ENCODE measurements at places on chromosomes 3 and 15.

- DNase-seq = no peak
These were observed 13.2 kb downstream of the INO80 start for GRCh38 chr15:41102854-41103253.

DNA sequence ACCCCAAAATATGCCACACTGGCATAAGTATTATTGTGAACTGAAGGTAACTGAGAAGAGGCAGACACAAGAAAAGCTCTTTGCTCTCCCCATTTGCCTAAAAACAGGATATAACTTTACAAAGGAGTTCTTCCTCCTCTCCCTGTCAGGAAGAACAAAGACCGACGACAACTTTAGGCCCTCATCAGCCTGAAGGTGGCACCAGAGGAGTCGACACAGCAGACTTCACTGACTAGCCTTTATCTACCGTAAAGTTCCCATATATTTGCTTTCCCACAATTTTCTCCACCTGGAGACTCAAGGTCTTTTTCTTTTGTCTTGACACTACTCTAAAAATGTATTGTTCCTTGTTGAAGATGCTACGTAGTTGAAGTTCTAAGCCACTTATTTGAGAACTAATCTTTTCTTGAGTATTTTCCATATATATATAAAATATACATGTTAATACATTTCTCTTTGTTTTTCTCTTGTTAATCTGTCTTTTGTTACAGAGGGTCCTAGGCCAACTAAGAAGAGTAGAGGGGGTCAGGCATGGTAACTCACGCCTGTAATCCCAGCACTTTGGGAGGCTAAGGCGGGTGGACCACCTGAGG lies 16.2 kb upstream of the XIRP1 start:
- DNase-seq = no peak

DNA sequence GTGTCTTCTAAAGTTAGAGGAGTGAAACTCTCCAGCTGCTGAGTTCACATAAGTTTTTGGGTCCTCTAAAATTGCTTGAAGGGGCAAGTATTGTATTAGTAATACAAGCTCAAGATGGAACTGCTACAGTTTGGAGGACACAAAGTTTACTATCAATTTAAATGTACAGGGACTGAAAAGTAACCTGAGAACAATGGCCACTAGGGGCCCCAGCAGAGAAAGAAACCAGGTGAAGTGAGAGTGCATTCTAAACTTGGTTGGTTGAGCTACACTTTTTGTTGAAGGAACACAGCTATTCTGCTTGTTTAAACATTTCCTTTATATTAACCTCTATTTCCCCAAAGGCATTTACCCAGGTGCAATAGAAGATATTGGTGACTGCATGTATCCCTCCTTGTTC lies 755.5 kb downstream of the GBE1 start:
- DNase-seq = no peak

GRCh38 chr15:93307513-93307912 lies 218.5 kb upstream of the RGMA start:
- DNase-seq = no peak

- DNase-seq = peak; percentile 29
These were observed 99.2 kb upstream of the TRPM1 start for GRCh38 chr15:31200735-31201151.

GRCh38 chr3:195284842-195285241 lies 13.9 kb upstream of the XXYLT1 start:
- no peak for DNase-seq

- DNase-seq = no peak
These were observed 343.9 kb upstream of the CBLB start for GRCh38 chr3:106212665-106213222.

- no peak for DNase-seq
These were observed 10.1 kb upstream of the CAPN3 start for GRCh38 chr15:42349186-42349585.

DNA sequence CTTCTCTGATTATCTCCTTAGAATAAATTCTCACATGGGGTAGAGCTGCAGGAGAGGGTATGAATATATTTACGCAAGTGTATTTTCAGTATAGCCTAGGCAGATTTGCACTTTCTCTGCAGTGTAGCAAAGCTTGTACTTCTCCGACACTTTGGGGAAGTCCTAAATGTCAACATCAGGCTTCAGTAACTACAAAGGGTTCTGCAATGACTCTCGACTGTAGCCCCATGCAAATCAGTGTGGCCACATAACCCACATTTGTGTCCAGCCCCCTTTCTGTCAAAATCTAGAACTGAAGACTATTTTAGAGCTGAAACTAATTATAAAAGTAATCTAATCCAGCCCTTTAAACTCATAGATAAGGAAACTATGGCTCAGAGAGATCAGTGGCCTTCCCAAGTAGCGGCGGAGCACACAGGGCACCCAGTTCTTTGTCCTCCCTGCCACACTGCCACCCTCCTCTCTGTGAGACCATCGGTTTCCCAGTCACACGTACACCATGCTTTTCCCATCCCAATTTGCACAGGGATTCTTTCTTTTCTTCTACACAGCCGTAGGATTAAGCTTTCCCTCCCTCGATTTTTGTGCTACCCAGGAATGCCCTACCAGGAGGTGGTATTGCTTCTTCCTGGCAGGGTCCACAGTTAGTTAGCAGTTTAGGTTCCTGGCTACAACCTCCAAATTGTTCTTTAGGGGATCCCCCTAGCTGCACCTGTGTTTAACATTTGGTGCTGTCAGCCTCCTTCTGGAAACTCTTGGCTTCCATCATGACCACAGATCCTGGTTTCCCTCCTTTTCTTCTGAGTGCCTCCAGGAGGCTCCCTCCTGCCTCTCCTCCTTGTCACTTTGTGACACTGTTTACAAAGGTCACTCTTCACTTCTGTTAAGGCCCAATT lies 22.9 kb downstream of the MRAS start:
- no peak for DNase-seq

DNA sequence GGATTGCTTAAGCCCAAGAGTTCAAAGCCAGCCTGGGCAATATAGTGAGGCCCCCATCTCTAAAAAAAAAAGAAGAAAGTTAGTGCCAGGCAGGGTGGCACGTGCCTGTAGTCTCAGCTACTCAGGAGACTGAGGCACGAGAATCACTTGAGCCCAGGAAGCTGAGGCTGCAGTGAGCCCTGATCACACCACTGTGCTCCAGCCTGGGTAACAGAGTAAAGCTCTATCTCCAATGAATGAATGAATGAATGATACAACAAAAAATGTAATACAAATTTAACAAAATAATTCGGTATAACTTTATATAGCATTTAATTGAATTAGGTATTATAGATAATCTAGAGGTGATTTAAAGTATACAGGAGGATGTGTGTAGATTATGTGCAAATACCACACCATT lies 29.7 kb downstream of the DENND4A start:
- DNase-seq = no peak

DNA sequence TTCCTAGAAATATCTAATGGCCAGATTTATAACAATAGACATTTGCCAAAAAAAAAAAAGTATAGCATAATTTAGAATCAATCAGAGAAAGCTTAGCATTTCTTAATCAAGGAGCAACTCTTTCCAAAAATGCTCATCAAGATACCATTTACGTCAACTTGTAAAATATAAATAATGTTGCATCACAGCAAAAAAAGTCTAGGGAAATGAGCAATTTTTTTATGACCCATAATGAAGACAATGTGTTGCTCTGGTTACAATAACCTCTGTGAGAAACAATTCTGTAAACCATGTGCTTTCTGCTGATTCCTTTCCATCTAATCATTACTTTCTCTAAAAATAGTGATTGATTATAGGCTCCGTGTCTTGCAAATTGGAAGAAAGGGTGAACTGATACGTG lies 36.3 kb downstream of the KBTBD8 start:
- no peak for DNase-seq

DNA sequence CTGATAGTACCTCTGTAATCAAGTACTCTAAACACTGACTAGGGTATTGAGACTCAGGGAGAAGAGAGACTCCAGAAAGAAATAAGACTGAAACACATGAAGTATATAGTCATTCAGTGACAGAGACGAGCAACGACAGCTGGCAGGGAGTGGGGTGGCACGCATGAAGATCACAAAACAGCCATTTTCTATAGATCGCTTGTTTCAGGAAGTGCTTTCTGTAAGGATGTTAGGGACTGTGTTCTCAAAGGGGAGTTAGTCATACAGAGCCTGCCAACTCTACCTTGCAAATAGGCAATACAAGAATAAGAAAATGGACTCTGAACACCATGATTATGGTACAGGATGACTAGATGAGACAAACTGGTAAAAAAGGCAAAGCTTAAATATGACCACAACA lies 139.5 kb downstream of the TBL1XR1 start:
- no peak for DNase-seq

DNA sequence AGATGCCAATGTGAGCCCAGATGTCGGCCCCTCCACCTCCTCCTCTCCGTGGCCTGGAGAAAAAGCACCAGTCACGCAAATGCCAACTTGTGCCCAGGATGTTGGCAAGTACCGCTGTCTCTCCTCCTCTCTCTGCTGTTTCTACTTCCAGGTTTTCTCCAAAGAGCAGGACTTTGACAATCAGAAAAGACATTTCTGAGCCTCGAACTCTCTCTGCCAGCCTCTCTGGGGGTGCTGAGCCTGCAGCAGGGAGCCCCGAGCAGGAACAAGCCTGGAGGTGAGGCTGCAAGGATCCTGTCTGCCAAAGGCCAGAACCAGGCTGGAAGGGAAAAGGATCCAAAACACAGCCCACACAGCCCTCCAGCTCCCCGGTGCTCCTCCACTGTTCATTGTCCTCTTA lies 89.7 kb downstream of the SEC22A start:
- no peak for DNase-seq

DNA sequence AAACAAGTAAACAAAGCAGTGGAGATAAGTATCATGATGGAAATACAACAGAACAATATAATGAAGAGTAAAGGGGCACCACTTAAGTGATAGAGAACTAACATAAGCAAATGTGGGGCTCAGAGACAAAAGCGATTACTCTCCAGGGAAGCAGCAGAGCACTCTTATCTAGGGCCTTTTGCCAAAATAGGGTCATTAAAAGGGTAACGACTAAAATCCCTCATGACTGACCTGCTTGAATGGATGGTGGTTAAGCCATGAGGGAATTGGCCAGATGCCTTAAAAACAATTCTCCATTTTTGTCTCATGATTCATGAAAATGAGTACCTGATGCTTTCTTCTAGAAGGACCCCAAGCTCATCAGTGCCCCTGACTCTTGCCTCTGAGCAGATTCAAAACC lies 3.2 kb upstream of the SLC7A14 start:
- DNase-seq = no peak

DNA sequence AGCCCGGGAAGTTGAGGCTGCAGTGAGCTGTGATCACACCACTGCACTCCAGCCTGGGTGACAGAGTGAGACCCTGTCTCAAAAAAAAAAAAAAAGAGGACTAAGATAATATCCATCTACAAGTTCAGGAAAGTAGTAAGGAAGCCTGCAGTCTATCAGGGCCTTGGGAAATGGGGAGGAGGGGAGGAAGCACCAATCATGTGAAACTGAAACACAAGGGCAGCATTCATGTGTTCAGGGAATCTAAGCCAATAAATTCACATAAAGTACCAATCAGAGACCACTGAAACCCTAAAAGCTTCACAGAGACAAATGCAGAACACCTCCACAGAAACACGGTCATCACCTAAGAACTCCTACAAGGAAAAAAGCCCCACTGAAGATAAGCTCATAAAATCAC lies 22.9 kb upstream of the HHATL start:
- DNase-seq = no peak

DNA sequence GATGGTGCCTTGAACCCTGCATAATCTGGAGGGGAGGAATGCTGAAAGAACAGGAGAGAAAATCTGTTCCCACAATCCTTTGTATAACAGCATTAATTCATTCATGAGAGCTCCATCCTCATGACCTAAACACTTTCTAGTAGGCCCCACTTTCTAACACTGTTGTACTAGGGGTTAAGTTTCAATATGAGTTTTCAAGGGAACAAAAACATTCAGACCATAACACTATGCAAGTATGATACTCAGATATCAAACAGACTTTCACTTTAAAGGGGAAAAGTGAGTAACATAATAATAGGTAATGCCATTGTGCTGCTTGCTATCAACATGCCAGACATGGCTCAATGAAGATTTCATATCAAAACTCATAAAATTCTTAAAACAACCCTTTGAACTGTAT lies 32.4 kb upstream of the PLSCR2 start:
- DNase-seq = no peak

DNA sequence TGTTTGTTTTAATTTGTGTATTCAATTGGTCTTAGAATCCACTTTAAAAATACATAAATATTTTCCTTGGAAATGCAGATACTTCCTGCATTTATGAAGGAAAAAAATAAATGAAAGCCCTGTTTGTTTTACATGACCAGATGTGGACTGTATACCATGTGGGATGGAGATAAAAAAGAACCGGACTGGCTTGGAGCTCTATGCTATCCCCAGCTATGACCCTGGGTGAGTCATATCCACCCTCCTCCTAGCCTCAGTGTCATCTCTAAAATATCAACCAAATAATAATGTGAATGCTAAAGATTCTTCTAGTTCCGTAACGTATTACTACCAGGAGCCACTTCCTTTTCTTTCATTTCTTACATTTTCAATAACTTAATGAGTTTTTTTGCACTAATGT lies 44.5 kb upstream of the PDZRN3 start:
- no peak for DNase-seq

DNA sequence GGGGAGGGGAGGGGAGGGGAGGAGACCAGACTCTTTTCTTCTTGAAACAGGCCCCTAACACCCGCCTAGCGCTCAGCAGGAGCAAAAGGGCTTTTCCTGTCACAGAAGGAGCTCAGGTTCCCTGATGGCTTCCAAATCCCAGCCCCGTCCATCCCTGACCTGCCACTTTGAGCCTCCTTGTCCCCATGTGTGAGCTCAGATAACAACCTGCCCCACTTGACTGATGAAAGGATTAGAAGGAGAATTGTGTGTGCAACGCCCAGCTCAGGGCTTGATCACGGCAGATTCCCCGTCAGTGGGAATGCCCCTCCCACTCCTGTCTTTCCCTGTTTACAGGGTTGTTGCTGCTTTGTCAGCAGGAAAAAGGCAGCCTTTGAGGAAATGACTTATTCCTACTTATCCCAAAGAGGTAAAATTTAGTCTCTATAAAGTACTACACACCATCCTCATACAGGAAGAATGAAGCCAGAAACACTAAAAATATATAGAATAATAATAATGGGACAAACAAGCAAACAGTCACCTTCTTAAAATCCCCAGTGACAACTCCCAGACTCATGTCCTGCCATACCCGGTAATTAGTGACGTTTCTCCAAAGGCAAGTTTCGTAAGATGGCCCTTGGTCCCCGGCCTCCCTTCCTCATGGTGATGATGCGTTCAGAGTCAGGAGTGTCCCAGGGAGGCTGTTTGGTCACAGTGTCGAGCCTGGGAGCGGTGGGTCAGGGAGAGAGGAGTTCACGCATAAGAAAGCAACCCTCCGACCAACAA lies 6.1 kb upstream of the LRRC15 start:
- no peak for DNase-seq

- no peak for DNase-seq
These were observed 192.5 kb upstream of the TSC22D2 start for GRCh38 chr3:150215616-150216015.

GRCh38 chr3:196645096-196645495 lies 5.6 kb downstream of the NRROS start:
- DNase-seq = no peak

- DNase-seq = no peak
These were observed 320 bp upstream of the ACAN start for GRCh38 chr15:88802991-88803240.
